Activated CD8-positive, alpha-beta memory T cell treated with anti-CD3 and anti-CD28 coated beads, Interleukin-2, amount 50 U/mL, for 48 hours (primary cell): ENCODE measurements at places on chromosomes 5 and 9.

- DNase-seq = no peak
Observed at GRCh38 chr5:18686253-18686652, 1052.0 kb downstream of the TAF11L14 start.

GRCh38 chr9:79257228-79257781 lies 314.5 kb upstream of the TLE4 start:
- no peak for DNase-seq

- DNase-seq = peak; percentile 62
Observed at GRCh38 chr5:150783422-150783928, 4.9 kb downstream of the SMIM3 start.

DNA sequence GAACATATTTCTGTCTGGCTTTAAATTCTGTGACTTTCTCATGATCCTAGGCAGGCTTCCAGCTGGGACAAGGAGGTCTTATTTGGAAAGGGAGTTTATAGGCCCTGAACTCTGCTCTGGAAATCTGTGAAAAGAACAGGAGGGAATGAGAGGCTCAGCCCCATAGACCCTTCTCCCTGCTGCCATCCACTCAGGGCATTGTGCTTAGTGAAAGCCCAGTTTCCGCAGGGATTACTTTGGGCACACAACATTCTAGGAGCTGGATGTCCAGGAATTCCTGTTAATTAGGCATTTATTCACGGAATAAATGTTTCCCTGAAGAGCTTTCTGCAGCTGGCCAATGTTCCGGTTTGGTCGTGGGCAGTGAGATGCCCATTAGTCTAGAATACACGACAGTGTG lies 32.7 kb upstream of the COL15A1 start:
- DNase-seq = no peak

DNA sequence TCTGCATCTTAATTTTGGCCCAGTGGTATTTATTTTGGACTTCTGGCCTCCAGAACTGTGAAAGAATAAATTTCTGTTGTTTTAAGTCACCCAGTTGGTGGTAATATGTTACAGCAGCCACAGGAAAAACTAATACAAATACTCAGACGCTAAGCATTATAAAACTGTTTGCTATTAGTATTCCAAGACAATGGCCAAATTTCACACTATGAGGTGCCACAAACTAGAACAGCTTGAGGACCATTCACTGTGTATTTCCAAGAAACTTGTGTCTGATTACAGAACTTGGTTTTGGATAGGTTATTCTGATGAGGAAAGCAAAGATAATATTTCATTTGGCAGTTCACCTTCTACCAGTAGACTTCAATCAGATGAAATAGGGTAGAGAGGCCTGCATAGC lies 16.3 kb upstream of the ISOC1 start:
- DNase-seq = no peak

DNA sequence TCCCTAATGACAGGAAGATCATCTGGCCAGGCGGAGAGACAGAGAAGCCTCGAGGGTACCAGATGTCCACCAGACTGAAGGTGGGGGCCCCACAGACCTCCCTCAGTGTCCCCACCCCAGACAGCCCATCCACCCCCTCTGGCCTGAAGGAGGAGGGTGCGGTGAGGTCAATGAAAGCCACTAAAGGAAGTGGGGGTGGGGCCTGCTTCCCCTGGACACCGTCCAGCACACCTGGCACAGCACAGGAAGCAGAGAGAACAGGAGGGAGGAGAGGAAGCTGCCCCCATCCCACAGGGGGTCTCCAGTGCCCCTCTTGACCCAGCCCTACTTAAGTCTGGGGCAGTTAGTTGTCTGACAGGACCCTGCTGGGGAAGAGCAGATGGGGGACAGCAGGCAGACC lies 11.2 kb downstream of the LRRC26 start:
- DNase-seq = no peak

- no peak for DNase-seq
Observed at GRCh38 chr9:127106466-127106855, 16.0 kb downstream of the ANGPTL2 start.

DNA sequence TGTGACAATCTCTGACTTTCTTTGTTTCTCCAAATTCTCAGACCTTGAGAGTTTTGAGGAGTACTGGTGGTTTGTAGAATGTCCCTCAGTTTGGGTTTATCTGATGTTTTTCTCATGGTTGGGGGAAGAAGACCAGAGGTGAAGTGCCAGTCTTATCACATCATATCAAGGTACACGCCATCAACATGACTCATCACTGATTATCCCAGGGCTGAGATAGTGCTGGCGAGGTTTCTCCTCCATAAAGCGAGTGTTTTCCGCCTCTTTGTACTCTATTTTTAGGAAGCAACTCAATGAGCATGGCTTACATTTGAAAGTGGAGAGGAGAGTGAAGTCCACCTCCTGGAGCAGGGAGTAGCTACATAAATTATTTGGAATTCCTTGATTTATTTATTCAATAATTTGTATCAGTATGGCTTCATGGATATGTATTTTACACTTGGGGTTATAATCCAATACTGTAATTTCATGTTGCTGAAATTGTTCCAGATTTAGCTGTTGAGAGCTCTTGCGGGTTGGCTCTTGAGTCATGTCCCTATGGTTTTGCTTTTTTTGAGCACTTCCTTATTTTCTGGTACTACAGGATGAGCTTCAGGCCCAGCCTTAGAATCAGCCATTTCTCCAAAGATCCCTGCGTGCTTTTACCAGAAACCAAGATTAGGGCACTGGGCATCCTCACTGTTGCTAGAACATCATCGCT lies 23.9 kb downstream of the DCANP1 start:
- DNase-seq = no peak

GRCh38 chr9:95007226-95007869 lies 280.8 kb downstream of the AOPEP start:
- DNase-seq = no peak

- DNase-seq = no peak
Observed at GRCh38 chr5:514101-514485, 10.2 kb downstream of the SLC9A3 start.

- DNase-seq = no peak
Observed at GRCh38 chr5:174317256-174317894, 271.9 kb downstream of the NSG2 start.

DNA sequence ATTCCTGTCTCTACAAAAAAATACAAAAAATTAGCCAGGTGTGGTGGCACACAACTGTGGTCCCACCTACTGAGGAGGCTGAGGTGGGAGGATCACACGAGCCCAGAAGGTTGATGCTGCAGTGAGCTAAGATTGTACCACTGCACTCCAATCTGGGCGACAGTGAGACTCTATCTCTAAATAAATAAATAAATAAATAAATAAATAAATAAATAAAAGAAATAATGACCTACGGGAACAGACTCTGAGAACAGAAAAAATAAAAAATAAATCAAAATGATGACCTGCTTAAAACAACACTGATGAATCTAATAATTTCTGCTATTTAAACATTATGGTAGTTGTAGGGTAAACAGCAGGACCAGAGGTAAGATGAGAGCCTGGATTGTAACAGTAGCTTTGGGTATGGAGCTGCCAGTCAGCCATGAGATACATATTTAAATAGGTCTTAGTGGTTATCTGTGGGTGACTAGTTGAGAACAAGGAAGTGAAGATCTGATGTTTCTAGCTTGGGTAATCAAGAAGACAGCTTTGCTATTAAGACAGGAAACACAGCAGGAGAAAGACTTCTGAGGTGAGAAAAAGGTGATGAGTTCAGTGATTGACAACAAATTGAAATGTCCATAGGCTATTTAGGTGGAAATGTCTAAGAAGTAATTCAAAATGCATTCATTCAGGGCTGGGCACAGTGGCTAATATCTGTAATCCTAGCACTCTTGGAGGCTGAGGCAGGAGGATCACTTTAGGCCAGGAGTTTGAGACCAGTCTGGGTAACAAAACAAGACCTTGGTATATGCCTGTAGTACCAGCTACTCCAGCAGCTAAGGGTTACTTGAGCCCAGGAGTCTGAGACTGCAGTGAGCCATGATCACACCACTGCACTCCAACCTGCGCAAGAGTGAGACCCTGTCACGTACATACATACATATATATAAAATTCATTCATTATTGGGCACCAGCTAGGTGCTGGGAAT lies 11.0 kb downstream of the RNF145 start:
- DNase-seq = no peak

- no peak for DNase-seq
Observed at GRCh38 chr9:93028448-93029006, 30.0 kb upstream of the SUSD3 start.

GRCh38 chr9:98109052-98109451 lies 10.0 kb downstream of the TRIM14 start:
- no peak for DNase-seq

- DNase-seq = no peak
Observed at GRCh38 chr5:136979131-136979530, 520.0 kb downstream of the SPOCK1 start.

DNA sequence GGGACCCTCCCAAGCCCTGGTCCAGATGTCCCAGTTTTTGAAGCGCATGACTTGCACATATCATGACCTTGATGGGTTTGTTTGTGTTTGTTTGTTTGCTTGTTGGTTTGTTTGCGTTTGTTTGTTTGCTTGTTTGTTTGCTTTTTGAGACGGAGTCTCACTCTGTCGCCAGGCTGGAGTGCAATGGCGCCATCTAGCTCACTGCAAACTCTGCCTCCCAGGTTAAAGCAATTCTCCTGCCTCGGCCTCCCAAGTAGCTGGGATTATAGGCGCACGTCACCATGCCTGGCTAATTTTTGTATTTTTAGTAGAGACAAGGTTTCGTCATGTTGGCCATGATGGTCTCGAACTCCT lies 13.0 kb upstream of the UBAC1 start:
- no peak for DNase-seq

DNA sequence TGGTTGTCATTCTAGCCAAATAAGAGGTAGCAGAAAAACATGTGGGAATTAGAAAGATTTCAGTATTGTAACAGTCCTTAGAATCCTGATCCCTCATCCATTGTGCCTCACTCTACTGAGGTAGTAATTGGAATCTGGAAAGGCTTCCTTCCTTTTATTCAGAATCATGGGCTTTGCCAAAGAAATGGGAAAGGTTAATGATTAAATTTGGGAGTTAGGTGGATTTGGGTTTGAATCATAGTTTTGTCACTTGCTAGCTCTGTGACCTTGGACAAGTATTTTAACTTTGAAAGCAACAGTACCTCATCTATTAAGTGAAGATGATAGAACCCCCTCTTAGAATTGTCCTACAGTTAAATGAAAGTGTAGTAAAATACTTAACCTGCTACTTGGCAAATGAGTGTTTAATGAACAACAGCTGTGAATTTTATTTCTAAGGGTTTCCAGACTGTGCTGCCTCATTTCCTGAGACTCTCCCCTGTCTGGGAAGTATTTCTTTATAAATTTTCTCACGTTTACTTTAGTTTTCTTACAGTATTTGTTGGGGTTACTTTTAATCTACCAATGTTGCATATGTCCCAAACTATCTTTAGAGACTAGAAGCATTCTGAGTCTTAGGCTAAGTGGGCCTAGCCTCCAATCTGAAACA lies 11.7 kb downstream of the SPDL1 start:
- DNase-seq = no peak

GRCh38 chr9:84953252-84953773 lies 283.8 kb downstream of the NTRK2 start:
- no peak for DNase-seq

GRCh38 chr9:114138552-114138971 lies 16.8 kb upstream of the COL27A1 start:
- DNase-seq = no peak

DNA sequence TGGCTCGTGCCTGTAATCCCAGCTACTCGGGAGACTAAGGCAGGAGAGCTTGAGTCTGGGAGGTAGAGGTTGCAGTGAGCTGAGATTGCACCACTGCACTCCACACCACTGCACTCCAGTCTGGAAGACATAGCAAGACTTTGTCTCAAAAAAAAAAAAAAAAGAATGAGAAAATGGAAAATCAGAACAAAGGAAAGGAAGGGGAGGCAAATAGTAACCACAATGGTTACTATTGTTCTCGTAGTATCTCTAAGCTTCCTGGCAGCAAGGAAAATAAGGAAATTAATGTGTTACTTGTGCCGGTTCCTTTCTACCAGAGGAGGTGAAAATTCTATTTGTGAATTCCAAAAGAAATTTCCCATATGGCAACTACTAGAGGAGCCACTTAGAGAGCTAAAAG lies 48.5 kb upstream of the BNC2 start:
- DNase-seq = no peak

DNA sequence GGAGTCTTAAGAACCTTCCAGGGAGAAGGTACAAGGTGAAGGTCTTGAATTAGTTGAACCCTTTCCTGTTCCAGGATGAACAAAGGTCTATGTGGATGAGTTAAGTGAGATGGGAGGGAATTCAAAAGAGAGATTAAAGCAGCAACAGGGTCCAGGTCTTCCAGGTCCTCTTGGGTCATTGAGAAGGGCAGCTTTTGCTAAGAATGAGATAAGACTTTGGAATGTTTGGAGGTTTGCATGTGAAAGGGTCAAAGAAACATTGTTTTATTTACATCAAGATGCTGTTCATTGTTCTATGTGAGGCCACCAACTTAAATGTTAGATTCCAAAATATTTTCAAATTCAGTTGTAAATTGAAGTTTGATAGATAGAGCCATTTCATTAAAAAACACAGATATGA lies 463.9 kb downstream of the ANXA1 start:
- no peak for DNase-seq

DNA sequence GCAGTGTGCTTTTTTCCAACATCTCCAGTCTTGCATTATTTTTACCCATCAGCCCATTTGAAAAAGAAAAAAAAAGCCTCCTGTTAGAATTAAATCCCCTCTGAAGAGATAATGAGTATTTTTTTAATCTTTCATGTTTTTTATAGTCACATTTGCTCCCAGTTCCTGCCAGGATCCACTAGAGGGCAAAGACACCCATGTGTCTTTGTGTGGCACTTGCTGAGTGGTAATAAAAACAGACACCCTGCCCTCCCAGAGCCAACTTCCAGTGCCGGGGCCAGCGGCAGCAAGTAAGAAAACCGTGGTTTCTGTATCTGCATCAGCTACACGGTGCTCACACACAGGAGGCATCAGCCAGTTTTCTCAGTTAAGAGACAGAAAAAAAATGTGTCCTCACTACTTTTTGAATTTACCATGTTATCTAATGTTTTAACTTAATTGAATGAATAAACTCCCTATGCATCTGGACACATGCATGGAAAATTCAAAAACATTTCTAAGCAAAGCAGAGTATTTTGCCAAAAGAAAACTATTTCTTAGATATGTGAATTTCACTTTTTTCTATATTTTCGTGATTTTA lies 70.2 kb upstream of the PLEKHG4B start:
- DNase-seq = no peak

GRCh38 chr9:130918101-130918825 lies 20.8 kb downstream of the FIBCD1 start:
- no peak for DNase-seq
